ENCODE measurements at places on chromosomes 7 and 10.

- no peak for DNase-seq
Observed at GRCh38 chr10:114767101-114767985, 54.2 kb upstream of the FHIP2A start.

GRCh38 chr10:70750156-70750703 is 34.9 kb downstream of the TBATA start:
- no peak for DNase-seq

- DNase-seq: no peak
Observed at GRCh38 chr7:98418636-98419315, 17.9 kb upstream of the BAIAP2L1 start.

- DNase-seq: no peak
Observed at GRCh38 chr10:130050721-130051120, 59.9 kb downstream of the C10orf143 start.

- DNase-seq: no peak
Observed at GRCh38 chr10:55263327-55263726, 462.3 kb upstream of the PCDH15 start.

GRCh38 chr10:86013568-86013967 is 353.0 kb downstream of the GRID1 start:
- no peak for DNase-seq

- no peak for DNase-seq
Observed at GRCh38 chr7:116802144-116802745, 60.1 kb upstream of the CAPZA2 start.

DNA sequence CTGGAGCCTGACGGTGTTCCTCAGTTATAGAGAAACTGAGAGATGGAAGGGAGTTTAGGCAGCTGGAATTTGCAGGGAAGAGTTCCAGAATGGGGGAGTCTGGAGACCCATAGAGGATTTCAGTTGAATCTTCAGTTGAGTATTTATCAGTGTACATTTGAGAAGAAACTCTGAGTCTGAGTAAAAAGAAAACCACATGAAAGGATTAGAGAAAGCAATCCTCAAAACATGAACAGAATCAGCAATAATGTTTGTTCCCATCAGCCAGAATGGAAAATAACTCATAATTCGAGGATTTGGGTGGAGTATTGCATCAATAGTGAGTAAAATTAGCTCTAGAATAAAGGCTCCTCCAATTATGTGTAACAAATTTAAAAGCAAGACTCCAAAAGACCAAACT is 130.0 kb upstream of the AHR start:
- DNase-seq: no peak

DNA sequence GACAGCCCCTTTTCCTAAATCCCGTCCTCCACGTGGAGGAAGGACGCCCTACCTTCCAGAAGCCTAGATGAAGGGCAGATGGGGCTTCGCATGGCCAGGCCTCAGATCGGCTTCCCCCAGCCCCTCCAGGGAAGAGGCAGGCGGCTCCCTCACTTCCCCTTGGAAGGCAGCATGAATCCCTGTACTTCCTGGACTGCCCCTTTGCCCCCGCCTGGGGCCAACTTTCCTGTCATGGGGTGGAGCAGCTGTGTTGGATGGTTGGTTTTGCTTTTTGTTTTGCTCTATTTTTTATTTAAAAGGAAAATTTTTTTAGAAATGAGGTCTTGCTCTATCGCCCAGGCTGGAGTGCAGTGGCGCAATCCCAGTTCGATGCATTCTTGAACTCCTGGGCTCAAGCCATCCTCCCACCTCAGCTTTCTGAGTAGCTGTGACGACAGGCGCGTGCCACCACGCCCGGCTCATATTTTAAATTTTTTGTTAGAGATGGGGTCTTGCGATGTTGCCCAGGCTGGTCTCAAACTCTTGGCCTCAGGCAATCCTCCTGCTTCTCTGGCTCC is 27.2 kb downstream of the GTF2IRD1 start:
- no peak for DNase-seq

DNA sequence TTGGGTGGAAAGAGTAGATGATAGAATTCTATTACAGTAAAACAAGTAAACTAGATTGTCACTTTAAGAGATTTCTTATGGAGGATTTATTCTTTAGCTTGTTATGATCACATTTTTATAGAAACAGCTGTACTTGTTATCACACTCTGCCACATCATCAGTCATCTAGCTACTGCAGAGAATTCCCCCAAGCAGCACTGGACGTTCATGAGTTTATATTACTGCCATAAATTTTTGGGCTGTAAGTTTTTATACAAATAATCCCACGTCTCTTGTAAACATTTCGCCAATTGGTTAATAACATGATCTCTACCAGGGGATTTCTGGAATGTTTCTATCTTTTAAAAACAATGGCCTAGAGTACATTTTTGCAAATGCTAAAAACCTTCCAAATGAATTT is 238.8 kb downstream of the POLR1F start:
- no peak for DNase-seq

- no peak for DNase-seq
Observed at GRCh38 chr7:140867467-140868462, 57.0 kb downstream of the BRAF start.

DNA sequence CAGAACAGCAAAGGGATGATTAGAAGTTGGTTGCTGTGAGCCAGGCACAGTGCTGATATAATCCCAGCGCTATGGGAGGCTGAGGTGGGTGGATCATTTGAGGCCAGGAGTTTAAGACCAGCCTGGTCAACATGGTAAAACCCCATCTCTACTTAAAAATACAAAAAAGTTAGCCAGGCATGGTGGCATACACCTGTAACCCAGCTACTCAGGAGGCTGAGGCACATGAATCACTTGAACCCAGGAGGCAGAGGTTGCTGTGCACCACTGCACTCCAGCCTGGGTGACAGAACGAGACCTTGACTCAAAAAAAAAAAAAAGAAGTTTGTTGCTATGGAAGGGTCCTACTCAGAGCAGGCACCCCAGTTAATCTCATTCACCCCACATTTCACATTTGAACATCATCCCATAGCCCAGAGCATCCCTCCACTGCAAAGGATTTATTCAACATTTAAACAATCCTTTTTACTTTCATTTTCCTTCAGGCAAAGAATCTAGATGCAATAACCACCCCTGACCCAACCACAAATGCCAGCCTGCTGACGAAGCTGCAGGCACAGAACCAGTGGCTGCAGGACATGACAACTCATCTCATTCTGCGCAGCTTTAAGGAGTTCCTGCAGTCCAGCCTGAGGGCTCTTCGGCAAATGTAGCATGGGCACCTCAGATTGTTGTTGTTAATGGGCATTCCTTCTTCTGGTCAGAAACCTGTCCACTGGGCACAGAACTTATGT is 4.1 kb downstream of the IL6 start:
- DNase-seq: no peak

DNA sequence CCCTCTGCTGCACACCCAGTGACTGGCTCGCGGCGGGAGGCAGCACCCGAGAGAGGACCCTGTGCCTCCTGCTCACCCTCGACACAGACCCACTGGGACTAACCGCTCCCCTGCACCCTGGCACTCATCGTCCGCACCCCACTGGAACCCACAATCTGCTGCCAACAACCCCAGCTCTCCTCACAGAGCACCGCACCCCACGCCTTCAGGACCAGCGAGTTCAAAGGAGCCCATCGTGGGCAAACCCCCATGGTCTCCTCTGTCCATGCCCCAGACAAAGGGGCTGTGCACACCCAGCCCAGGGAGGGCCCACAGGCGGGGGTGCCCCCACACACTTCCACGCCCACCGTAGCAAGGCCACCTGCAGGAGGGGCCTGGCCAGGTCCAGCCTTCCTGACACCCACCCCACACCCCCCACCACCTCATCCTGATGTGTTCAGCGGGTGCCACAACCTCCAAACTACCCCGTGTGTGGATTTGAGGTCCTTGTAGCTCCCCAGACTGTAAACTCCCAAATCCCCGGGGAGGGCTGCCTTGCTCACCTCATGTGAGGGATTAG is 14.0 kb downstream of the RASGEF1A start:
- DNase-seq: no peak

DNA sequence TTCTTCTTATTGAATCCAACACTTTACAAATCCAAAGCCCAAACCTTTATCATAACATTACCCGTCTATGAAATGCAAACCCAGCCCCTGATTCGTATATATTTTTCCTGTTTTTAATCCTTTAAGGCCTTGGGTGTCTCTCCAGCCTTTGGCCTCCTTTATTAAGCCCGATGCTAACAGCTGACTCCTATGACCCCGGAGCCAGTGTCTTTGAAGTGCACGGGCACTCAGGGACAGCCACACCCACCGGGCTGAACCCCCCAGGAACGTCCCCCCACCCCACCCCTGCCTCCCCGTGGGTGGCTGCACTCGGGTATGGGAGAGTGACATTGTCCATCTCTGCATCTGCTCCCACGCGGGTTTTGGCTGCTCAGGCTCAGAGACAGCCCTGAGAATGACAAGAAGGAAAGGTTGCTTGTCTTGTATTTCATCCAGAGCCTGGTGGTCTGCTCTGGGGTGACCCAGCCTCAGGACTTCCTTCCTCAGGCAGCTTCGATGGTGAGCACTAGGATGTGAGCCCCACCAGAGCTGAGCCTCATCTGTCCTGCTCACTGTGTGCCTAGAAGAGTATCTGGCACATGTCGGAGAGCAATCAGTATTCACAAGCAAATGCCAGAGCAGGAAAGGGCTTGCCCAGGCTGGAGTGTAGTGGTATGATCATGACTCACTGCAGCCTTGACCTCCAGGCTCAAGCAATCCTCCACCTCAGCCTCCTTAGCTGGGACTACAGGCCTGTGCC is 210.4 kb downstream of the SKIDA1 start:
- no peak for DNase-seq

DNA sequence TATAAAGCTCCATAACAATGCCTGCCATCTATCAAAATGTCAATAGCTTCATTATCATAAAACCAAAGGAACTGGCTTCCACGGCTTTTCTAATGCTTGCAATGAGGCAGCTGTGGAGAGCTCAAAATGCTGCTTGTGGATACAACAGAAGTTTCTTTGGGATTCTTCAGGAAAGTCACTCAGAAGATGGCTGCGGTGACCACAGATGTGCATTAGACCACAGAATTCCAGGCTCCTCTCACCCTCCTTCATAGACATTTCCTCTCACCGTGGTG is 77.2 kb downstream of the CDCA7L start:
- DNase-seq: no peak

- no peak for DNase-seq
Observed at GRCh38 chr7:145848691-145849090, 267.9 kb upstream of the CNTNAP2 start.

DNA sequence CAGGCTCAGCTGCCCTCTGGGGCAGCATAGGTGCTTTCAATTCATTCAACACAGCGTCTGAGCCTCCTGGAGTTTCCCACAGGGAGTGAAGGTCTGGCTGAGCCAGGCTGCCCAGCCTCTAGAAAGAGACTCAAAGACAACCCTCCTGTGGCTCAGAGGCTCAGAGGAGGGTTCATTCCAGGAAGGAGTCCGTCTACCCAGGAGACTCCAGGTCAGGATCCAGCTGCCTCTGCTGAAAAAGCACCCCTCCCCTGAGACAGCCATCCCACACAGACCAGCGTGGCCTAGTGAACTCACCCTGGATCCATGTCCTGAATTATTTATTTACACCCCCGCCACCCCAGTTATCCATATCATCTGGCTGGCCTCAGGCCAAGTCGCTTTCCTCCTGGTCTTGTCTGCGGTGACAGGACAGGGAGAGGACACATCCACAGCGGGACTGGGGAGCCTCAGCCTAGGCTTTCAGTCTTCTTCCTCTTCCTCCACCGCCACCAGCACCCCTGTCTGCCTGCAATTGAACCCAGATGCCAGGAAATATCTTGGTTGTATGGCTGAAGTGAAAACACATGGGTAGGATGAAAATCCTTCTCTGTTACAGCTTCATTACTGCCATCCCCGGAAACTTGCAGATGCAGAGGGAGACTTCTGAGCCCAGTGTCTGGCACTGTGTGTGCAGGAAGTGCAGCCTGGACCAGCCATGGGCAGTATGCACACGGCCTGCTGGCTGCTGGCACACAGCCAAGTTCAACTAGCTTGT is 44.0 kb upstream of the COL13A1 start:
- DNase-seq: no peak

All from cortex of kidney (tissue), 1 donor.